ENCODE measurements at places on chromosomes 5 and 9. TPM values are rescaled to one million over a fixed set of nuclear protein-coding genes. Genes with fewer than 3 reads are reported as not detected.

The UBAC1 gene
- 31.3 TPM for total RNA-seq

The MELK gene
- 6.5 TPM for total RNA-seq

The F2RL2 gene
- total RNA-seq, result 10.4 TPM

The LMX1B gene
- total RNA-seq, result not detected

The GMCL2 gene
- total RNA-seq, result not detected

The NTRK2 gene
- total RNA-seq, result 0.26 TPM

The ENTREP1 gene
- total RNA-seq, result under 0.01 TPM

The DBN1 gene
- 156 TPM for total RNA-seq

The CLIC3 gene
- 8.2 TPM for total RNA-seq

The MYOZ3 gene
- 0.47 TPM for total RNA-seq

The TXNDC8 gene
- not detected for total RNA-seq
